Common myeloid progenitor, CD34-positive (primary cell): ENCODE measurements at places on chromosomes 3 and 15.

DNA sequence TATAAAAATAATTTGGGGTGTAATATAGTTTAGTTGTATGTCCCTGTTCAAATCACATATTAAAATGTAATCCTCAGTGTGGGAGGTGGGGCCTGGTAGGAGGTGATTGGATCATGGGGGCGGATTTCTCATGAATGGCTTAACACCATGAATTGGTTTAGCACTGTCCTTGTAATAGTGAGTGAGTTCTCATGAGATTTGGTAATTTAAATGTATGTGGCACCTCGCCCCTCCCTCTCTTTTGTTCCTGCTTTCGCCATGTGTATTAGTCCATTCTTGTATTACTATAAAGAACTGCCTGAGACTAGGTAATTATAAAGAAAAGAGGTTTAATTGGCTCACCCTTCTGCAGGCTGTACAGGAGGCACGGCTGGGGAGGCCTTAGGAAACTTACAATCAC, 83.9 kb downstream of the ANXA2 start:
- H3K36me3 ChIP-seq: no peaks in the 10 kb centered on the region
- DNase-seq: no peak
- no peak overlapping the region for H3K27ac ChIP-seq

DNA sequence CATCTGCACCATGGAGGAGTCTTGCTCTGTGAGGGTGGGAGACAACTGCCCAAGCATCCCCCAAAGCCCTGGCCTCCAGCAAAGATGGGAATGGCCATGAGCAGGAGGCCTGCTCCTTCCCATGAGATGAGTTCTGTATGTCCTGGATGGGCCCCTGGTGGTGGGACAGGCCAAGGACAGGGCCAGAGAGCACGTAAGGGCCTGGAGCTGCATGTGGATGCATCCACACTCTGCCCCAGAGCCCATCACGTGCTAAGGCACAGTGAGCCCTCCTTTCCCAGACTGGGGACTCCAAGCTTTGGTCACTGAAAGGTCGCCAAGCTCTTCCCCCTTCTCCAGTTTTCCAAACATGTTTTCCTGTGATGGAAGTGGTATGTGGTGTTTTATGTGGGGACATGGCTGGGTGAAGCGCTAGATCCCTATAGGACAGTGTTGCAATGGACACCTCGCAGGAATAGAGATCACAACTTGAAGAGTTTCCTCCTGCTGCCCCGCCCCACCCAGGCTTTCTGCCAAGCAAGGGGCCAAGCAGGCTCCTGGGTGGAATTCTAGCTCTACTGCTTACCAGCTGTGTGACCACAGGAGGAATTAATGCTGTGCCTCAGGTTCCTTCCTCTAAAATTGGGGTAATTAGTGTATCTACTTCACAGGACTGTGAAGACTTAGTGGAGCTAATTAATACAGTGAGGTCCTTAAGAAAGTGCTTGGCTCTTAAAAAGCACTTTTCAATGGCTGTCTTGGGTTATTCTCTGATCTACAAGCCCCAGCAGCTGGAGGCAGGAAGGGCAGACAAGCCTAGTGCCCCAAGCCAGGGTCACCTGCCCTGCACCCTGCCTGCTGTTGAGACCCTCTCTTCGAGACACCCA, 106.4 kb upstream of the RPL32 start:
- no peak overlapping the region for H3K27ac ChIP-seq
- H3K4me3 ChIP-seq: no peak overlapping the region
- no peaks in the 10 kb centered on the region for H3K27me3 ChIP-seq

DNA sequence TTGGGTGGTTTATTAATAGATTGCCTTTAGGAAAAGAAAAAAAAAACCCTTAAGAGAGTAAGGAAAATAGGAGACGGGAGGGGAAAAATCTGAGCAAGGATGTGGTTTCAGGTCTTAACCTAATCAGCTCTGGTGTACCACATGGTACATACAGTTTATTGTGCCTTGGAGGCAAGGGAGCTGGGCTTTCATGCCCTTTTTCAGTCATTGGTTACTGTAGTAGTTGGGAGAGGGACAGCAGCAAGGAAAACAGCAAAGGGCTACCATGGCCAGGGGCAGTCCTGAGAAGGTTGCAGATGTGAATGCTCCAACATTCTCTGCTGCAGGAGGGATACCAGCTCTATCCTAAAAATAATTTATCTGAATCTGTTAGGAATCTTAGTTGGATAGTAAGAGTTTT, 5.9 kb downstream of the CMC1 start:
- DNase-seq: no peak
- no peaks in the 10 kb centered on the region for H3K36me3 ChIP-seq
- H3K27me3 ChIP-seq: no peaks in the 10 kb centered on the region
- H3K4me1 ChIP-seq: no peaks in the 10 kb centered on the region
- no peak overlapping the region for H3K4me3 ChIP-seq

- H3K27me3 ChIP-seq: no peaks in the 10 kb centered on the region
- DNase-seq: no peak
- no peaks in the 10 kb centered on the region for H3K36me3 ChIP-seq
- peaks cover 5% of the 10 kb centered on the region for H3K4me1 ChIP-seq
- H3K27ac ChIP-seq: no peak overlapping the region
These were observed 96.3 kb downstream of the LRRC28 start for GRCh38 chr15:99347574-99347973.

DNA sequence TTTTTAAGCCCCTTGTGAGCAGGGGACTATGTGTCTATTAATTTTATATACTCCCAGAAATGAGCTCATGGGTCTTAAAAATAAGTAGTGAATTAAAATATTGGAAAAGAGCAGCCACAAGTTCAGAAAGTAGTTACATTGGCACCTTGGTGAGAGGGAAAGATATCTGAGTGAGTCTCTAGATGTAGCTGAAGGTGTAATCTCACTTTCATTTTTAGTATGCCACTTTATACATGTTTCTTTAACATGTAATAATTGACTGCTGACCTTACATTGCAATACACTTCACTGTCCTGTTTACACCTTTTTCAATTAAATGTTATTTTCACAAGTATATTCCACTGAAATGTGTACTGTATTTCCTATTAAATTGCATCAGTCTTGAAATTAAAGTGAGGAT, 12.1 kb upstream of the PAK6 start:
- no peak overlapping the region for H3K4me3 ChIP-seq
- no peaks in the 10 kb centered on the region for H3K27me3 ChIP-seq
- no peak overlapping the region for H3K27ac ChIP-seq
- peaks cover 35% of the 10 kb centered on the region for H3K36me3 ChIP-seq
- no peaks in the 10 kb centered on the region for H3K4me1 ChIP-seq

DNA sequence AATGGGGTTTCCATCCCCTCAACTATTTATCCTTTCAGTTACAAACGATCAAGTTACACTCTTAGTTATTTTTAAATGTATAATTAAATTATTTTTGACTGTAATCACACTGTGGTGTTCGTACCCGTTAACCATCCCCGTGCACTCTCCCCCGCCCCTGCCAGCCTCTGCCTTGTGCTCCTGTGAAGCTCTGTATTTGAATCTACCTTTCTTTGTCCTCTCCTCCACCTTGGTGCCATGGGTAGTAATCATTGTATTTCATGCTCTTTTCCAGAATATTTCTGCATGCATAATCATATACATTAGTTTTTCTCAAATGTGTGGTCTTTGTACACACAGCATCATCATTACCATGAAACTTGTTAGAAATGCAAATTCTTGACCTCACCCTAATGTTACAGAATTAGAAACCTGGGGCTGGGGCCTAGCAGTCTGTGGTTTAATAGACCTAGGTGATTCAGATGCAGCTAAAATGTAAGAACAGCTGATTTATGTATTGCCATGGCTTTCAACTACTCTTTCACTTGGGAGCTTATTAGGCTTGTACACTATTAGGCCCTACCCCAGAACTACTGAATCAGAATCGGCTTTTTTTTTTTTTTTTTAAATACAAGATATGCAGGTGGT, 91.5 kb downstream of the STT3B start:
- peaks cover 6% of the 10 kb centered on the region for H3K36me3 ChIP-seq
- peaks cover 6% of the 10 kb centered on the region for H3K4me1 ChIP-seq
- no peaks in the 10 kb centered on the region for H3K27me3 ChIP-seq
- no peak overlapping the region for H3K27ac ChIP-seq
- no peak for DNase-seq

GRCh38 chr15:23372284-23372683, 17.7 kb downstream of the GOLGA8S start:
- H3K4me3 ChIP-seq: no peak overlapping the region
- H3K36me3 ChIP-seq: no peaks in the 10 kb centered on the region
- no peak for DNase-seq
- H3K27ac ChIP-seq: no peak overlapping the region
- H3K4me1 ChIP-seq: no peaks in the 10 kb centered on the region
- H3K27me3 ChIP-seq: peaks cover 3% of the 10 kb centered on the region

DNA sequence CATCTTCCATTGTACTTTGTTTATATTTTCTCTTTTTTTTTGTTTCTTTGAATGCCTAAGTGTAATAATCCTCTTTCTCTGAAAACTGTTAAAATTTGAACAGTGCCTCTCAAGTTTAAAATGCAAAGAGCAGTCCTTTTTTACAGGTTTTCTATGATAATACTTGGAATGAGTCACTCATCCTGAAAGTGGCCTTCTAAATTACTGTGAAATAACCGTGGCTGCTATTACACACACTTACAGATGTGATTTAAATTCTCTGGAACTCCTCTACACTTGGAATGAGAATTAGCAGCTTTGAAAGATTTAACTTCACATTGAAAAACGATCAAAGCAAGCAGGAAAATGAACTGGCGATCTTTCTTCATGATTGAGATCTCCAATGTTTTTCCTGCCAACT, 105.9 kb downstream of the ROBO1 start:
- no peak overlapping the region for H3K27ac ChIP-seq
- H3K4me1 ChIP-seq: no peaks in the 10 kb centered on the region
- H3K36me3 ChIP-seq: no peaks in the 10 kb centered on the region
- H3K27me3 ChIP-seq: no peaks in the 10 kb centered on the region
- no peak for DNase-seq

DNA sequence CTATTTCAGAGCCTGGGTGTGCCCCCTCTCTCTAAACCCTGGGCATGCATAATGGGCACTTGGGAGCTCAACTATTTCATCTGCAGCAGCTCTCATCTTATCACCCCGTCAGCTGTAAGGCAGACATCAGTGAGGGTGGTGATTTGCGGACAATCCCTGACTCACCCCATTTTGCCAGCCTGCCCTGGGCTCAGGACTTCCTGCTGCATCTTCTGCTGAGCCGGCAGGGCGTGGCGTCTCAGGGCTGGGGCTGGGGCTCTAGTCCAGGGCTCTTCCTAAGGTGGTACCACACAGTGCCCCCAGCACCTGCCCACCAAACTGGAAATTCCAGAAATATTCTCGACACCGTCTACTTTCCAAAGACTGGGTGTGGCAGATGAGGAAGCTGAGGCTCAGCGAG, 925 bp upstream of the PSTPIP1 start:
- no peak for DNase-seq
- peaks cover 4% of the 10 kb centered on the region for H3K36me3 ChIP-seq
- H3K27me3 ChIP-seq: no peaks in the 10 kb centered on the region
- H3K4me3 ChIP-seq: no peak overlapping the region

- H3K4me3 ChIP-seq: no peak overlapping the region
- H3K36me3 ChIP-seq: no peaks in the 10 kb centered on the region
- H3K4me1 ChIP-seq: no peaks in the 10 kb centered on the region
- no peaks in the 10 kb centered on the region for H3K27me3 ChIP-seq
- no peak for DNase-seq
These were observed 141.1 kb downstream of the DOCK3 start for GRCh38 chr3:50815844-50816243.

DNA sequence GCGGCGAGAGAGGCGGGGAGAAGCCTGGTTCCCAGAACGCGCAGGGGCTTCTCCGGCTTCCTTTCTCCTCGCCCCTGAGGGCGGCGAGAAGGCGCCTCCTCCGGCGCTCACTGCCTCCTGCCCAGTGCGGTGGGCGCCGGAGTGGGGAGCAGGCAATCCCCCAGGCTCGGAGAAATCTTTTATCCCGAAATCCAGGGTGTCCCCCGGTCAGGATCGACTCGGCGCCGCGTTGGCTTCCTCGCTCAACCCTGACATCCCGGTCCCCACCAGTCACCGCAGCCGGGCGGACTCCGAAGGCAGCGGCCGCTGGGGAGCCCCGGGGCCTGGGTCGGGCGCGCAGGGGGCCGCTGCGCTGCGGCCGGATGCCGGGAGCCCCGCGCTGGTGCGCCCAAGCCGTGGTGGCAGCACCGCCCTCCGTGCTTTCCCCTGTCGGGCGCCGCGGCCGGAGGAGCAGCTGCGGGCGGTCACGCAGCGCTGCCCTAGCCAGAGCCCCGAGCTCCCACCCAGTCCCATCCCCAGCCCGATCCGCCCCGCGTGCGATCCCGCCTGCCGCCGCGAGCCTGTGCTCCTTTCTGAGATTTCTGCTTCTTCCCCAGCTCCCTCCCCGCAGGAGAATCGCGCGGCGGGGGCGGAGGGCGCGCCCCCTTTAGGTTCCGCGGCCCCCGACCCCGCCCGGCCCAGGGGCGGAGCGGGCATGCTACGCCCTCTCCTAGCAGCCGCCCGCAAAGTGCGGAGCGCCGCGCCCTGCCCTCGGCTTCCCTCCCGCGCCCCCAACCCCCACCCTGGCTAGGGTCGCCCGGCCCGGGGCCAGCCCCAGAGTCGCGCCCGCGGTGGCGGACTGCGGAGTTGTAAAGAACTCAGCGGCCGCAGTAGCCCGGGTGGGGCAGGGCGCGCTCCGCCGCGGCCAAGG, 683 bp upstream of the CACNA2D3 start:
- no peak overlapping the region for H3K27ac ChIP-seq
- no peaks in the 10 kb centered on the region for H3K36me3 ChIP-seq
- peaks cover 33% of the 10 kb centered on the region for H3K27me3 ChIP-seq
- H3K4me3 ChIP-seq: no peak overlapping the region
- no peaks in the 10 kb centered on the region for H3K4me1 ChIP-seq

GRCh38 chr15:85755471-85755870, 39.3 kb downstream of the KLHL25 start:
- no peaks in the 10 kb centered on the region for H3K36me3 ChIP-seq
- H3K27ac ChIP-seq: no peak overlapping the region
- H3K4me3 ChIP-seq: no peak overlapping the region
- peaks cover 8% of the 10 kb centered on the region for H3K4me1 ChIP-seq

- H3K36me3 ChIP-seq: no peaks in the 10 kb centered on the region
These were observed 33.5 kb downstream of the TGFBR2 start for GRCh38 chr3:30639937-30640336.

DNA sequence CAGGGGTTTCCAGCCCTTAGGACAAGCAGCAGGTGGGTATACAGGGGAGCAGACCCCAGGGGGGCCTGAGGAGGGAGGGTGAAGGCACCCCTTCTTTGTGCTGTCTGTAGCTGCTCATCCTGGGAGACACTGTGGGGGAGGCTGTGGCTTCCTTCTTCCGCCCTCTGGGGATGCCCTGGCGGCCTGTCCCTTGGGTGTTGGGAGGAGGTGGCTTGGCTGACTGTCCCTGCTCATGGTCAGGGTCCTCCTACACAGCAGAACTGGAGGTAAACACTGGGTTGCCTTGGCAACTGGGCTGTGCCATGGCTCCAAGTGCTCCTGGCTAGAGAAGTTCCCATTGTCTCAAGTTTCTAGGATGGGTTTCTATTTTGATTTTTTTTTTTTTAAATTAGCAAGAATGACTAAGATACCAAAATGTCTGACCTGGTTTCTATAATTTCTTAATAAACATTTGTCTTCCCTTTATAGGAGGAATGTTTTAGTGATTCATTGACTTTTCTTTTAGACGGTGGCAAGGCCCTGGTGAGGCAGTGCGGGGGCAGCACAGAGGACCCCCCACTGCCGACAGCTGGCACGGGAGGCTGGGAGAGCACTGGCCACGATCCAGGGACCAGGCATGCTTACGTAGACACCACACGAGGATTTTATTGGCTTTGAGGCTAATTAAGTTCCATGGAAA, 12.4 kb downstream of the KLF13 start:
- DNase-seq: no peak
- H3K4me3 ChIP-seq: no peak overlapping the region
- H3K4me1 ChIP-seq: peaks cover 5% of the 10 kb centered on the region
- peaks cover 3% of the 10 kb centered on the region for H3K36me3 ChIP-seq
- H3K27me3 ChIP-seq: no peaks in the 10 kb centered on the region

GRCh38 chr15:38843736-38844590, 279.3 kb upstream of the RASGRP1 start:
- H3K36me3 ChIP-seq: no peaks in the 10 kb centered on the region
- no peaks in the 10 kb centered on the region for H3K27me3 ChIP-seq
- H3K4me1 ChIP-seq: peaks cover 3% of the 10 kb centered on the region
- no peak overlapping the region for H3K27ac ChIP-seq
